ENCODE measurements at places on chromosomes 16 and 17.

DNA sequence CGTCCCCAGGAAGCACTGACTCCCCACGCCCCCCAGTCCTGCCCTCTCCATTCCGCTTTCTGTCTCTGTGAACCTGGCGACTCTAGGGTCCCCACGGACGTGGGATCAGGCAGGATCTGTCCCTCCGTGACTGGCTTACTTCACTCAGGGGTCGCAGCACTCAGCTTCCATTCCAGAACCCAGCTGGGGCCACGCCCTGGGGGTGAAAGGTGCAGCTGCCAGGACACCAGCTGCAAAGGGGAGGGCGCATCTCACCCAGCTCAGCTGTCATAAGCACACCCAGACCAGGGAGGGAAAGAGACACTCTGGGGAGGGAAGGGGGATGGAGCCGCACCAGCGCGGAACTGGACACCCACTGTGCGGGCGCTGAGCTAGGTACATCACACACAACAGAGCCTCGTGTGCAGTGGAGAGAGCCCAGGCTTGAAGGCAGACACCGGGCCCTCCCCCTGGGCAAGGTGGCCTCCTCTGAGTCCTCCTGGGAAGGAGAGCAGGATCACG lies 18.5 kb upstream of the HEXD start:
- no peak for DNase-seq

- peak; percentile 70 for DNase-seq
These were observed 9.2 kb downstream of the CDIP1 start for GRCh38 chr16:4529085-4530060.

DNA sequence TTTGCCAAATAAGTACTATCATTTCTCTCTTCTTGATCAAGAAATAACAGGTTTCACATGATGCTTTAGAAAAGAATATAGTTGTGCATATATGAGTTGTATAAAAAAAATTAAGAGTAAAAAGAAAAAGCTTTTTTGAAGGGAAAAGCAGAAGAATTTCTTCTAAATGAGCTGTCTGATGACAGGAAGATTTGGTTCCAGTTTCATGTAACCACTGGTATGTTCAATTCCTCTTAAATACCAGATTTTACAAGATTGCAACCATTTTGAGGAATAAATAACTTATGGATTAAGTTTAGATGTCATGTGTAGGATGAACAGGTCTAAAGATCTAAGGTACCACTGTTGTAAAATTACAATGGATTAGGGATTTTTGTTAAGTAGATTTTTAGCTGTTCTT lies 45.0 kb downstream of the VMP1 start:
- DNase-seq, result no peak

DNA sequence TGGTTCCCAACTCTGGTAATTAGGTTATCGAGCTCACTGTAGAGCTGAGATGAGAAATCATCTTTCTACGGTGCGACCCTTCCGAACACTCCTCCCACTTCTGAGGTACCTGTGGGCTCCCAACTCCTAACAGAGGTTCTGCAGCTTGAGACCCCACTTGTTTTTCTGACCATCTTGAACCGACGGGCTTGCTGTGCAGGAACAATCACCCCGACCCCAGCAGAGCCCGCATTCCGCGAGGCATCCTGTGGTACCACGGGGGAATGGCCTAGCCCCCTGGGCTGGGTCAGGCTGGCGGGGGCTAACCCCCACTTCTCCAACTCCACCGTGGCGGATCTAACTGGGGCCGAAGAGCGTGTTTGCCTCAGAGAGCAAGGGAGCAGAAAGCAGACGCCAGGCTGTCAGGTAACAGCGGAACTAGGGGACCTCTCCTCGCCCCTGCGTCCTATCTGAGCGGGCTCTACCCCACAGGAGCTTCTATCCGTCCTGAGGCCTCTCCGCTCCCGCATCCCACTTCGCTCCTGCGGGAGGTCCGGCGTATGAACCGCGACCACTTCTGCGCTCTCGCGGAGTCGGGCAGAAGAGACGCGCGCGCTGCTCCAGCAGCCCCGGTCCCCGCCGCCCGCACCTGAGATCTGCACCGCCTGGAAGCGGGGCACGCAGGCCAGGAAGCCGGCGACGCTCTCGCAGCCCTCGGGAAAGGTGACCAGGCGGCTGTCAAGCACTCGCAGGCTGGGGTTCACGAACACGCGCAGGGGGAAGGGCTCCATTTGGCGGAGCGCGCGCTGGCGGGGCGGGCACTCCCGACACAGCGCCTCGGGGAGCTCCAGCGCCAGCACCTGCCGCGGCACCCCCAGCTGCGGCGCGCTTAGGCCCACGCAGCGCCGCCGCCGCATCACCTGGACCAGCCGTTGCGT lies 761 bp downstream of the PDF start:
- DNase-seq, result no peak

DNA sequence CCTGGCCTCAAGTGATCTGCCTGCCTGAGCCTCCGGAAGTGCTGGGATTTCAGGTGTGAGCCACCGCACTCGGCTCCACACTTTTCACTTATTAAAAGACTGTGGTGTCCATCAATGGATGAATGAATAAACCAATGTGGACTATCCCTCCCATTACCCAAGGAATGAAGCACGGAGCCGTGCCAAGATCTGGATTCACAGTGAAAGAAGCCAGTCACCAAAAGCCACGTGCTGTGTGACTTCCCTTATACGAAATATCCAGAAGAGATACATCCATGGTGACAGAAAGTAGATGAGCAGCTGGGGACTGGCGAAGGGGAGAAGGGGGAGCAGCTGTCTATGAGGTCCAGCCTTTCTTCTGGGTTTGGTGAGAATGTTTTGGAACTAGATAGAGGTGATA lies 48.2 kb upstream of the STH start:
- DNase-seq, result no peak

DNA sequence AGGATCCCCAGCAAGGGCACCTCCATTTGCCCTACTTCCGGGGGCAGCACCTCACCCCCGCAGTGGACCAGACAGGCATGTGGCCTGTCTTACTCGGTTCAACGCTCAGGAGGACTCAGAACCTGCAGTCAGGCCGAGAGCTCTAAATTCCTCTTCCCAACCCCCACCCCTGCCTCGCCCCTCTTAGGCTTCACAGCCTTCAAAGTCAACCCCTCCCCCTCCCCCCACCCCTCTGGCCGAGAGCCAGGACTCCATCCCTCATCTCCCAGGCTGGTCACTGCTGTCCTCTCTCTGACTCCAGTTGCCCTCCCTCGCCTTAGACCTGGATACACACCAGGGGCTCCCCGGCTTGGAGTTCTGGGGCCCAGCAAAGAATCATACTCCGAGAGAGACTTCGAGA lies 8.1 kb upstream of the HS3ST6 start:
- no peak for DNase-seq

All from activated CD8-positive, alpha-beta memory T cell treated with anti-CD3 and anti-CD28 coated beads for 24 hours (primary cell).